B cell (primary cell): ENCODE measurements at places on chromosomes 6 and 20. TPM values are rescaled to one million over a fixed set of nuclear protein-coding genes. Genes with fewer than 3 reads are reported as not detected.
A peak's percentile ranks its signal among the peaks of the same experiment; 100 is the strongest.

- H3K27ac ChIP-seq, result no peak overlapping the region
- no peak overlapping the region for H3K4me3 ChIP-seq
- H3K27me3 ChIP-seq, result no peaks in the 10 kb centered on the region
Observed at GRCh38 chr6:84360039-84360438, 132.6 kb upstream of the CEP162 start.

Gene TMEM63B
- total RNA-seq, result 18.3 and 19.1 TPM in 2 replicates

GRCh38 chr6:19413323-19413722 lies 423.8 kb upstream of the ID4 start:
- no peak for DNase-seq
- no peak overlapping the region for H3K4me3 ChIP-seq
- H3K36me3 ChIP-seq, result no peaks in the 10 kb centered on the region
- no peaks in the 10 kb centered on the region for H3K4me1 ChIP-seq

Gene SLC44A4
- not detected in 2 replicates for total RNA-seq

DNA sequence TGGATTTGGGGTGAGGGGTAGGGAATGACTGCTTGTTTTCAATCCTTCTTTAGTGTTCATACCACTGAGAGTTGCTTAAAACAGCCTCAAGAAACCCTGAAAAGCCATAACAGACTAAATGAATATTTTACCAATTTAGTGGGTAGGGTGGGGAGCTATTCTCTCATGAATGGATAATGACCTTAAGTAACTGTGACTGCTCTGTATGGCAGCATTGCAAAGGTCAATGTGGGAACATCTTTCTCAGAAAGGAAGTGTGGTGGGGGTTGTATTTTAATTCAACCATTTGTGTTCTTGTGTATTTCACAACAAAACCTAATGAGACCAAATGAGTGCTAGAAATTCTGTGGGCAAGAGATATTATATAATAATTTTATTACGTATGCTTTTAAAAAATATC lies 55.7 kb downstream of the PHACTR2 start:
- no peaks in the 10 kb centered on the region for H3K27me3 ChIP-seq
- no peak overlapping the region for H3K27ac ChIP-seq
- no peaks in the 10 kb centered on the region for H3K4me1 ChIP-seq
- no peaks in the 10 kb centered on the region for H3K36me3 ChIP-seq
- no peak overlapping the region for H3K4me3 ChIP-seq

- H3K4me3 ChIP-seq, result no peak overlapping the region
- H3K27me3 ChIP-seq, result no peaks in the 10 kb centered on the region
- H3K4me1 ChIP-seq, result no peaks in the 10 kb centered on the region
- H3K36me3 ChIP-seq, result no peaks in the 10 kb centered on the region
- DNase-seq, result no peak
Observed at GRCh38 chr20:44658810-44659209, 7.3 kb upstream of the ADA start.

DNA sequence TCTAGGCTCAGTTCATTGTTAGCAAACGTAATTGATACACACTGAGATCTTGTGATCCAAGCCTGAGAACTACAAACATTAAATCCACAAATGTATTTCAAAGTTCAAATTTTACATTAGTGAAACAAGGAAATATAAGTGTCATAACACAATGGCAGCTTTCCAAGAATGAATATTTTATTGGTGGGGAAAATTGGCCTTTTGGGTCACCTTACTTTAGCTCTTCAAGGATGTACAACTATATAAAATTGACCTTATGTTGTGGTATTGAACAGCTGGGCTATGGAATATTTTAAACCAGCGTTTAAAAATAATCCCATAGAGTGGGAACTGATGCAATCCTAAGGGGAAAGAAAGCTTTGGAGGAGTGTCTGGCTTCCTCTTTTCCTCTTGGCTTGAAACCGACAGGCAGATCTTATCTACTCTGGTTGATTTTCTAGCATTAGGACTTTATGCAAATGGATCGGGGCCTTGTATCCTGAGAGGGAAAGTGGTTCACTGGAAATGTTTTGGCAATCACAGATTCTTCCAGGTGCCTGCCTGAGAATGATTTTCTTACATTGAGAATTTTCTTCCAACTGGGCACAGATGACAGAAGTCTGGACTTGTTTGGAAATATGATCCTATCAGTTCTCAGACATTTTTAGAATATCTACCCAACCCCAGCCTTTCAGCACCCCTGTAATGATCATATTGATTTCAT lies 184.8 kb upstream of the ECI2 start:
- H3K4me3 ChIP-seq, result no peak overlapping the region
- no peaks in the 10 kb centered on the region for H3K36me3 ChIP-seq
- DNase-seq, result no peak
- H3K27me3 ChIP-seq, result no peaks in the 10 kb centered on the region
- no peak overlapping the region for H3K27ac ChIP-seq

DNA sequence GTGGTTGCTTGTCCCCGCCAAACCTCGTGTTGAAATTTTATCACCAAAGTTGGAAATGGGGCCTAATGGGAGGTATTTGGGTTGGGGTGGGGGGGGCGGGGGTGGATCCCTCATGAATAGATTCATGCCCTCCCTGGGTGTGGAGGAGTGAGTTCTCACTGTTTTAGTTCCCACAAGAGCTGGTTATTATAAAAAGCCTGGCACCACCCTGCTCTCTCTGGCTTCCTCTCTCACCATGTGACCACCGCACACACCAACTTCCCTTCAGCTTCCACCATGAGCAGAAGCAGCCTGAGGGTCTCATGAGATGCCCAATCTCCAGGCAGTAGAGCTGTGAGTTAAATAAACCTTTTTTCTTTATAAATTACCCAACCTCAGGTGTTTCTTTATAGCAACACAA lies 111.3 kb downstream of the PRDM1 start:
- DNase-seq, result peak; percentile 21
- H3K36me3 ChIP-seq, result peaks cover 2% of the 10 kb centered on the region
- peaks cover 29% of the 10 kb centered on the region for H3K4me1 ChIP-seq
- no peak overlapping the region for H3K4me3 ChIP-seq
- H3K27ac ChIP-seq, result no peak overlapping the region

- H3K36me3 ChIP-seq, result no peaks in the 10 kb centered on the region
- peak overlapping the region; percentile 48 for H3K27ac ChIP-seq
- DNase-seq, result no peak
- H3K27me3 ChIP-seq, result no peaks in the 10 kb centered on the region
- H3K4me1 ChIP-seq, result peaks cover 86% of the 10 kb centered on the region
- H3K4me3 ChIP-seq, result peak overlapping the region; percentile 23
Observed at GRCh38 chr6:144346719-144347447, 61.7 kb downstream of the UTRN start.

DNA sequence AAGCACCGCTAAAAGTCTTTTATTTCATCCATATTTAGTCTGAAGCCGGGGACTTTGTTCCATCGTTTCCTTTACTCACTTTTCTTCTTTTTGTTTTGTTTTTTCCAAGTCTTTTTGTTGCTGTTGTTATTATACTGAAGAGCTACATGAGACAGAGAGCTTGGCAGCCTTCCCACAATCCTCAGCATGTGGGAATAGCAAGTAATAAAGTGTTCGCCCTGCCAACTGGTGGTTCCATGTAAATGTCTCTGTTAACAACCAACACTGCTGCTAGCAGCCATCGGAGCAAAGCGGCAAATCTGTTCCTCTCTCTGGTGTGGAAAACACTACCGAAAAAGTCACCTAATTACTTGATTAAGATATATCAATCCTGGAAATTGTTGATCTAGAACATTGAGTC lies 437.8 kb upstream of the ID4 start:
- no peak overlapping the region for H3K4me3 ChIP-seq
- H3K27ac ChIP-seq, result no peak overlapping the region
- H3K4me1 ChIP-seq, result no peaks in the 10 kb centered on the region
- H3K27me3 ChIP-seq, result no peaks in the 10 kb centered on the region
- DNase-seq, result no peak

- peaks cover 16% of the 10 kb centered on the region for H3K4me1 ChIP-seq
- no peaks in the 10 kb centered on the region for H3K36me3 ChIP-seq
- no peak overlapping the region for H3K4me3 ChIP-seq
- DNase-seq, result no peak
- no peaks in the 10 kb centered on the region for H3K27me3 ChIP-seq
Observed at GRCh38 chr20:37531856-37532255, 4.2 kb upstream of the BLCAP start.

Gene PAK5
- not detected in 2 replicates for total RNA-seq

DNA sequence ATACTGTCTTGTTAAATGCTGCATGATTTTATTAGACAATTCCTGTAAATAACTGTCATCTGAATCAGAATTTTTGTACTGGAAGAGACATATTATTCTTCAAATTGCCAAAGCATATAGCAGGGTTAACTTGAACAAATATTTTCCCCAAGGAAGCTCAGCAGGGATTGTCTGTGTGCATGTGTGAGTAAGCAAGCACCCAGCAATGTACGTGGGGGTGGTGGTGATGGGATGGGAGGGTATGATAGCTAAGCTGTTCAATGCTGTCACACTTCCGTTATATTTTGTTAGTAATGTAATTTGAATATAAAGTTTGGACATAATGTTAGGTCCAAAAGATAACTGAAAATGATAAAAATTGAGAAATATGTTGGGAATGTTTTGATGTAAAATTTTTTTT lies 118.1 kb downstream of the MYB start:
- DNase-seq, result no peak
- no peak overlapping the region for H3K27ac ChIP-seq
- no peaks in the 10 kb centered on the region for H3K36me3 ChIP-seq
- H3K27me3 ChIP-seq, result no peaks in the 10 kb centered on the region
- H3K4me3 ChIP-seq, result no peak overlapping the region

- DNase-seq, result no peak
- H3K27me3 ChIP-seq, result no peaks in the 10 kb centered on the region
- H3K36me3 ChIP-seq, result no peaks in the 10 kb centered on the region
Observed at GRCh38 chr6:166387642-166388289, 5.0 kb upstream of the MPC1 start.

- H3K4me3 ChIP-seq, result no peak overlapping the region
- no peaks in the 10 kb centered on the region for H3K27me3 ChIP-seq
- H3K36me3 ChIP-seq, result no peaks in the 10 kb centered on the region
- DNase-seq, result no peak
- no peak overlapping the region for H3K27ac ChIP-seq
Observed at GRCh38 chr20:50642288-50642803, 49.0 kb downstream of the RIPOR3 start.

Gene IL17F
- not detected in 2 replicates for total RNA-seq

GRCh38 chr6:30171677-30172471 lies 8.5 kb downstream of the TRIM15 start:
- H3K27me3 ChIP-seq, result peaks cover 48% of the 10 kb centered on the region
- H3K4me1 ChIP-seq, result peaks cover 8% of the 10 kb centered on the region
- H3K36me3 ChIP-seq, result no peaks in the 10 kb centered on the region
- DNase-seq, result peak; percentile 41
- H3K27ac ChIP-seq, result no peak overlapping the region
- peak overlapping the region; percentile 15 for H3K4me3 ChIP-seq

DNA sequence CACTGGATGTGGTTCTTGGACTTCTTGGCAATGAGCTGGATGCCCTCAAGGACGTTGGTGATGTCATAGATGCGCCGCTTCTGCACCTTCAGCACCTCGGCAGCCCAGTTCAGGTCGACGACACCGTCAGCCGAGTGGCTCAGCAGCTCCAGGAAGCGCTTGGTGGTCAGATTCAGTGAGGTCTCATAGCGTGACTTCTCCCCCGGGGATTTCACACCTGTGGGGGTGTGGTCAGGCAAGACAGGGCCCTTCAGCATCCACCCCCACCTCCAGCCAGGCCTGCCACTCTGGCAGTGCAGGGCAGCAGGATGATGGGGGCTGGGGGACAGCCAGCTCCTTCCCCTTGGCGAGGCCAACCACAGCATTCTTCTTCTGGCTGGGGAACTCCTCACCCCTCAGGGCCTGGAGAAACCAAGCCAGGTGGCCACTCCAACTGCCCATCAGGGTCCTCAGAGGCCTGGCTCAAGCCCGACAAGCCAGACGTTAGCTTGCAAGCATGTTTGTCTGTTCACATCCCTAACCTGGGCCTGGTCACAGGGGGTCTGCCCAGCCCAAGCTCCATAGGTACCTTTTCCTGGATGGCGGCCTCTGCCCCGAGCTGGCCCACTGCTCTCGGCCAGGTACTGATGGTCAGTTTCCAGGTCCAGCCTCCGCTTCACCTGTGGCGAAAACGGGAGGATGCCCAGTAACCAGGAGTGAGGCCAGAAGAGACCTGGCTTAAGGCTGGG lies 5.7 kb upstream of the NECAB3 start:
- DNase-seq, result peak; percentile 83
- H3K4me1 ChIP-seq, result peaks cover 27% of the 10 kb centered on the region
- peak overlapping the region; percentile 18 for H3K27ac ChIP-seq
- no peak overlapping the region for H3K4me3 ChIP-seq
- no peaks in the 10 kb centered on the region for H3K36me3 ChIP-seq

DNA sequence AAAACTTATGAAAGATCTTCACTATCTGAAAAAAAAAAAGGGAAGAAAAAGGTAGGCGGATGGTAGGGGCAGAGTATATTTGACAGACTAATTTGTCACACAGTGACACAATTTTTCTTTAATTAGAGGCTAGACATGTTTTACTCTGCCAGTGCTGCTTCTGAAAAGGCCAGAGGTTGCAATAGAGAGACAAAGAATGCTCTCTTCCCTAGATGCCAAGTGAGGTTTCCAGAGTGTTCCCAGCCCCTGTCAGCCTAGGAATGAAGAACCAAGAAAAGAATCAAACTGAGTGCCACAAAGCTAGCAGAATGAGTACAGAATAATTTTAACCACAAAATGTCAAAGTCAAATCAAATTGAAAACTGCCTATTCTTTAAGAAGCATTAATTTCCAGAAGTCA lies 13.0 kb downstream of the PNISR start:
- H3K36me3 ChIP-seq, result peaks cover 71% of the 10 kb centered on the region
- no peaks in the 10 kb centered on the region for H3K4me1 ChIP-seq
- H3K27me3 ChIP-seq, result no peaks in the 10 kb centered on the region

- H3K27ac ChIP-seq, result no peak overlapping the region
- no peak overlapping the region for H3K4me3 ChIP-seq
- no peak for DNase-seq
- H3K36me3 ChIP-seq, result no peaks in the 10 kb centered on the region
- no peaks in the 10 kb centered on the region for H3K4me1 ChIP-seq
Observed at GRCh38 chr6:142501795-142502194, 200.0 kb downstream of the ADGRG6 start.

- H3K4me1 ChIP-seq, result no peaks in the 10 kb centered on the region
- H3K27me3 ChIP-seq, result no peaks in the 10 kb centered on the region
- no peaks in the 10 kb centered on the region for H3K36me3 ChIP-seq
- H3K27ac ChIP-seq, result no peak overlapping the region
Observed at GRCh38 chr6:23659125-23659524, 466.9 kb upstream of the NRSN1 start.

Gene ADGRG6
- total RNA-seq, result not detected in 2 replicates

- H3K27ac ChIP-seq, result no peak overlapping the region
- no peak overlapping the region for H3K4me3 ChIP-seq
- H3K36me3 ChIP-seq, result no peaks in the 10 kb centered on the region
- H3K4me1 ChIP-seq, result no peaks in the 10 kb centered on the region
- no peaks in the 10 kb centered on the region for H3K27me3 ChIP-seq
- no peak for DNase-seq
Observed at GRCh38 chr6:165637586-165637985, 25.5 kb downstream of the PDE10A start.

Gene TMEM181
- 9.3 and 9.6 TPM in 2 replicates for total RNA-seq

Gene KCNK15
- total RNA-seq, result 0.17 TPM in 1 of 2 replicates, not detected in the other

Gene AGER
- 36.4 and 38.8 TPM in 2 replicates for total RNA-seq

- no peak overlapping the region for H3K4me3 ChIP-seq
- no peaks in the 10 kb centered on the region for H3K27me3 ChIP-seq
- no peaks in the 10 kb centered on the region for H3K36me3 ChIP-seq
Observed at GRCh38 chr20:3661060-3661813, 2.0 kb downstream of the GFRA4 start.

Gene CAPN11
- total RNA-seq, result not detected in 2 replicates

GRCh38 chr6:47141171-47141570 lies 99.0 kb upstream of the ADGRF1 start:
- no peaks in the 10 kb centered on the region for H3K27me3 ChIP-seq
- no peak overlapping the region for H3K4me3 ChIP-seq
- no peaks in the 10 kb centered on the region for H3K36me3 ChIP-seq
